Substantia nigra (tissue), 51 donors: ENCODE measurements at places on chromosomes 11 and 22.

GRCh38 chr11:67626970-67627369 lies 2.8 kb downstream of the NUDT8 start:
- DNase-seq: no peak

DNA sequence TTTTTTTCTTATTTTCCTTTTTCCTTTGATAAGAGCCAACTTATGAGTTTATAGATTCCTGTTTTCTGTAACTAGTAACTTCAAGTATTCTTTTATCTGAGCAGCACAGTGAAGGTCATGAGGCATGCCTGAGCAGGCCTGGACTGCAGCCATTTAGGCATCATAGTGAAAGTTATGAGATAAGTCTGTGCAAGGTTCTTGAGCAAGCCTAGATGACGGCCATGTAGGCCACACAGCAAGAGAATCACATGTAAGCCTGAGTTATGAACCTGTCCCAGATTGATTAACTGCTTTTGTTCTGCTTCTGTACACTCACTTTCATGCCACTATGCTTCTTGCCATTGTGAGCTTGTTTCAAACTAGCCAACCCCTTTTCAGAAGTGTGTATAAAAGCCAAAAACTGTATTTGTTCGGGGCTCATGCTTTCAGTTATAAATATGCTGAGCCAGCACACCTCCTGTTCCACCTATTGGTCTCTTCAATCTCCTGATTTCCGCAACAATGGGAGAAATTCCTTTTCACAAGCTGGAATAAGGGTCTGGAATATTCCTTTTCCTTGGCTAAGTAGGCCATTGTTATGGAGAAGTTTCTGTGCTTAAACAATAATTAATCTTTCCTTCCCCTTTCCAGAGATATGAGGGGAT lies 745.7 kb downstream of the FAM181B start:
- DNase-seq: no peak

DNA sequence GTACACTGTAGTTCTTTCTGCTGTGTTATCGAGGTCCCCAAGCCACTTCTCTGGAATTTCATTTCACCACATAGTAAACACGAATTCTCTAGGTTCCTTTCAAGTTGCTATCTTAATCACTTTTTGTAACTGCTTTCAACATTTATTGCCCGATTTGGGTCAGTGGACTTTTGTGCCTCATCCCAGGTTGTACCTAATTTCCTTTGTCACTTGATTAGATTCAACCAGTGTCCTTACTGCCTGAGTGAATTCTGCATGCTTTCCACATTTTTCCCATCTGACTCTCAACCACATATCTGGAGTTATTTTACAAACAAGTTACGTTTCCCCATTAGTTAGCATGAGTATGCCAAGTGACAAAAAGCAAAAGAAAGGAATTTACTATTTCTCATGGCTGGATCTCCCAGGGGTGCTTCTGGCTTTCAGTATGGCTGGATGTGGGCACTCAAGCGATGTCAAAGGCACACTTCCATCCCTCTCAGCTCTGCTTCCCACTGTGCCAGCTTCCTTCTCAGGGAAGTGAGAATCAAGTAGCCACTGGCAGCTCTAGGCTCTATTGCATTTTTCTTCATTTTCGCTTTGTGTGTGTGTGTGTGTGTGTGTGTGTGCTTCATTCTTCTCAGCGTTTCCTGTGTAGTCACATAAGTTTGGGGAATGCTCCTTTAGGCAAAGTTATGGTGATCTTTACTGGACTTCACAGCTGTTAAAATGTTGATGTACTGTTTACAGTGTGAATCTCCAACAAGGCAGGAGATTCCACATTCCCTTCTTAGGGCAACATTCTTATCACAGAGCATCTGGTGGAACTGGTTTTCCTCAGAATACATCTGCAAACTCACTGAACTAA lies 128.9 kb downstream of the DBX1 start:
- no peak for DNase-seq

DNA sequence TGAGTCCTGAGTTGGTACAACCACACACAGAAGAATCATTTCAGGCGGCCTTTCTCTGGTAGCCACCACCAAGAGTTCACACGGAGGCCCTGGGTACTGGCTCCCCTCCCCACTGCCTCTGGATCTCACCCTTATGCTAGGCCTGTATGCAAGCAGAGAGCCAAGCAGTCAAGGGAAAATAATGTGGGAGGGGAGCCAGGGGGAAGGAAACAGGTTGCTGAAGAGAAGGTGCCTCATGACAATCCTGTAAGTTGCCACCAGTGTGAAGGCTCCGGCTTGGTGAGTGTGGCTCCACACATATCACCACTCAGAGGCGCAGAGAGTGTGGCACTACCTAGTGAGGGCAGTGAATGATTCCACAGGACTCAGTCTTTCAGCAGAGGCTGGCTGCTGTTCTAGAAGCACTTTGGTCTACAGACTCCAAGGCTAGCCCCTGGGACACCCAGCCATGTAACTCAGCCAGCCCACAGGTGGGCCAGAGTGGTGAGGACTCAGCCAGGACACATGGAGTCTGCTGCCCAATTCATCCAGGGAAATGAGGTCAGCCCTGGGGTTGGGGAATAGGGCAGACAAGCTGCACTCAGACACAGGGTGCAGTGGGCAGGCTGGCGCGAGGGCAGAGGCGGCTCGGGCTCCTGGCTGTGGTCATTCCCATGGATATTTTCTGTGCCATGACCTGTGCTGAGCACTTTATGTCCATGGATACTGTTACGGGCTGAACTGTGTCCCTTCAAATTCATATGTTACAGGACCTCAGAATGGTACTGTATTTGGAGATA lies 49.0 kb upstream of the SERPIND1 start:
- DNase-seq: no peak

- no peak for DNase-seq
Observed at GRCh38 chr11:44364596-44364995, 54.7 kb upstream of the ALX4 start.

GRCh38 chr11:107830915-107831540 lies 27.6 kb downstream of the SLC35F2 start:
- DNase-seq: no peak

DNA sequence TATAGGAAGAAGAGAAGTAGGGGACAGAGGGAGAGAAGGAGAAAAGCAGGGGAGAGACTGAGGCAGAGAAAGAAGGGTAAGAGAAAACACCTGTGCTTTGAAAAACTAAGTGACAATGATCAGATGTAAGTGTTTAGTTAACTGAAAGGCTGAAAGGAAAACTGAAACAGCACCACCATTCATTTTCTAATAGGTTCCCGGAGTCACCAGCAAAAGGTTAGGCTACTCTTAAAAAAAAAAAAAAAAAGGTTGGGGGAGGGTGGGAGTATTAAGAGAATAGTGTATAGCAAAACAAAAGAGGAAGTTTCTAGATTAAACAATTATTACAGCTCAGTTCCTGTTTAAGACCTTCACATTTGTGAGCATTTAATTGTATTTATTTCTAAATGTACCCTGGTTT lies 113.8 kb downstream of the CADM1 start:
- no peak for DNase-seq

GRCh38 chr11:32090545-32091370 lies at the start of gene RCN1:
TSS of gene RCN1 (plus strand) at chr11:32091074. CDS start at chr11:32091197, 123 bp downstream.
- DNase-seq: no peak

GRCh38 chr11:43145653-43146052 lies 166.1 kb upstream of the API5 start:
- no peak for DNase-seq

- DNase-seq: no peak
Observed at GRCh38 chr11:20731676-20732215, 62.4 kb downstream of the NELL1 start.

- no peak for DNase-seq
Observed at GRCh38 chr22:27576815-27577573, 224.6 kb downstream of the MN1 start.

- no peak for DNase-seq
Observed at GRCh38 chr11:111976767-111977145, 39.6 kb downstream of the DIXDC1 start.

DNA sequence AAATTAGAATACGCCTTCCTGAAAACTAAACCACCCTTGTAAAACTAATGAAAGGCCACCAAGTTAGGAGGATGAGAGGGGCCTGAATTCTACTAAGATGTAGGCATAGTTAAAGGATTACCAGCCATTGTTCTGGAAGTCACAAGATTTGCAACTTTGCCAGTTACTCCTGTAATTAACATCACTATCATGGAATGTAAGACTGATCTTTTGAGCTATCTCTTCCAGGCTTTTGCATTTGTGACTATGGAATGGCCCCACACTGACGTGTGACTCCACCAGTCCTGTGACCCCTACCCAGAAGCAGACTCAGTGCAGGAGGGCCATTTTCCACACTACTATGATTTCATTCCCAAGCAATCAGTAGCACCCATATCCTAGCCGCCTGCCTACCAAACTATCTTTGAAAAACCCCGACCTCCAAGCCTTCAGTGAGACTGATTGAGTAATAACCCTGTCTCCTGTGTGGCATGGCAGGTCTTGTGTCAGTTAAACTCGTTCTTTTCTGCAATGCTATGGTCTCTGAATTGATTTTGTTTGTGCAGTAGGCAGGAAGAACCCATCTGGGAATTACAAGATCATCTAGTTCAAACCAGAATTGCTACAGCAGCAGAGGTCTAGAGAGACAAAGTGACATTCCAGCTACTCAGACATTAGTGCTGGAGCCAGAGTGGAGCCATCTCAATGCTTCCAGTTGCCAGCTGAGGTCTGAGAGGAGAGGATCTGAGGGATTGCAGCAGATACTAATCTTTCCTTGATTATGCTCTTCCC lies 1.9 kb upstream of the CTSF start:
- no peak for DNase-seq

DNA sequence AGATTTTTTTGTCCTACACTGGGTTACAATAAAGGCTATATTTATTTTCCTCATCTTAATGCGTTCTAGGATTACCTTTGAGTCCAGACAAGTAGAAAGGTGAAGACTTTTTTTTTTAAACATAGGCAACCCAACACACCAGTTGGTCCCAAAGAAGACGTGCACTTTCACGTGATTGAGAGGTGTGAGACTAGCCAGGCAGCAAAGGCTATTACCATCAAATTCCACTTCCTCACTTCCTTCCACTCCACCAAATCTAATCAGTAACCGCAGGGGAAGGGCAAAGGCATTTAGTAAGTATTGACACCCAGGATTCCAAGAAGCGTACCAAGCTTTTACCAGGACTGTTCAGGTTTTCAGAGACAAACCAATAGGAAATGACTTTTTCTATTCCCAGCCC lies 109.3 kb downstream of the APIP start:
- no peak for DNase-seq

- no peak for DNase-seq
Observed at GRCh38 chr11:104222464-104222863, 58.5 kb upstream of the PDGFD start.

- no peak for DNase-seq
Observed at GRCh38 chr11:12175694-12176241, 65.4 kb downstream of the MICAL2 start.

DNA sequence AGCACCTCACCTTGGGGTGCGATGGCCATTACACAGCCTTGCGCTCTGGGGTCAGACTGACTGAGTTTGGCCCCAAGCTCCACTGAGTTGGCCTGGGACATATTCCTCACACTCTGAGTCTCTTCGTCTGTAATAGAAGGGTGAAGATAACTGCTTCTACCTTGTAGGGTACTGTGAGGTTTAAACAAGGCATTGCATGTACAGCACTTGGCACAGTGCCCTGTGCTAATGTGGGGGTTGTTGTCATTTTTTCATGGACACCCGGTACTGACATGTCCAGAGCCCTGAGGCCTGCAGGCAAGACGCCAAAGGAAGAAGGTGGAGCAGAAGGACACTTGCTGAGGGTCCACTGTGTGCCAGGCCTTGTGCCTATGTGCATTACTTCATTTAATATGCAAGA lies 50.7 kb downstream of the OTOG start:
- no peak for DNase-seq

- DNase-seq: no peak
Observed at GRCh38 chr11:22599458-22599857, 26.2 kb downstream of the FANCF start.
